ENCODE measurements at places on chromosomes 1 and 21.

GRCh38 chr1:107927820-107928219 is 37.2 kb downstream of the VAV3 start:
- no peak for DNase-seq

GRCh38 chr21:45334591-45335081 is 46.9 kb upstream of the POFUT2 start:
- DNase-seq, result no peak

- DNase-seq, result no peak
Observed at GRCh38 chr1:160346958-160347357, 3.8 kb downstream of the NCSTN start.

DNA sequence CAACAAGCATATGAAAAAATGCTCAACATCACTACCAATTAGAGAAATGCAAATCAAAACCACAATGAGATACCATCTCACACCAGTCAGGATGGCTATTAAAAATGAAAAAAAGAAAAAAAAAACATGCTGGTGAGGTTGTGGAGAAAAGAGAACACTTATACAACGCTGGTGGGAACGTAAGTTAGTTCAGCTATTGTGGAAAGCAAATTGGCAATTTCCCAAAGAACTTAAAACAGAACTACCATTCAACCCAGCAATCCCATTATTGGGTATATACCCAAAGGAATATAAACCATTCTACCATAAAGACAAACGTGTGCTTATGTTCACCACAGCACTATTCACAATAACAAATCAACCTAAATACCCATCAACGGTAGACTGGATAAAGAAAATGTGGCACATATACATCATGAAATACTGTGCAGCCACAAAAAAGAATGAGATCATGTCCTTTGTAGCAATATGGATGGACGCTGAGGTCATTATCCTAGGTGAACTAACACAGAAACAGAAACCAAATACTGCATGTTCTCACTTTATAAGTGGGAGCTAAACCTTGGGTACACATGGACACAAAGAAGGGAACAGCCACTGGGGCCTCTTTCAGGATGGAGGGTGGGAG is 49.5 kb downstream of the LYST start:
- no peak for DNase-seq

DNA sequence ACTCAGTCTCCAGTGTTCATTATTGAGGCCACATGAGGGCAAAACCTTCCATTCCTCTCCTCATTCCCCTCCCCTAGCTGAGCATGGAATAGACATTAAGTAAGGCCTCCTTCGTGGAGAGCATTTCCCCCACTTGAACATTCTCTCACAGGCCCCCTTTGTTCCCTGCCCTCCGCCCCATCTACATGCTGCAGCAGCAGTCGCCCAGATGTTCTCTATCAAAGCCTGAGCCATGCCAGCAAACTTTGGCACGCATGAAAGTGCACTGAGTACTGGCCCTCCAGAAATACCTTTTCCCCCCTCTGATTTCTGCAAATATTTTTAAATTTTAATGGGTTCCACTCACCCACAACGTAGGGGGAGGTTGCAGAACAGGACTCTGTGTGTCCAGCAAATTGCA is 20.9 kb upstream of the GORAB start:
- no peak for DNase-seq

GRCh38 chr1:236524895-236525184 is 1.1 kb downstream of the LGALS8 start:
- DNase-seq, result no peak

GRCh38 chr1:172429331-172430127 is 9.0 kb downstream of the C1orf105 start:
- no peak for DNase-seq

GRCh38 chr21:17585875-17586450 is 26.7 kb downstream of the BTG3 start:
- no peak for DNase-seq

DNA sequence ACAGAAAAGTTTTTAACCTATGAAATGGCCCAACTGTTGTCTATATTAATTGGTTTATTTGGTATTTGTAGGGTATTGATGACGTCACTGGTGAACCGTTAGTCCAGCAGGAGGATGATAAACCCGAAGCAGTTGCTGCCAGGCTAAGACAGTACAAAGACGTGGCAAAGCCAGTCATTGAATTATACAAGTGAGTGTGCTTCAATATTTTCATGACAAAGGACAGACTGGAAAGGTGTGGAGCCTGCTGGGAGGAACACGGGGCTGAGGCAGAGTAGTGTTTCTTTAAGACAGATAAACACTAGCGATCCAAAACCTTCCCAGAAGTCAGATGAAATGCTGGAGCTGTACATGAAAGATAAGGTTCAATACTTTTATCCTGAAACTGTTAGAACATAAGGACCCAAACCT is 76.7 kb downstream of the AK4 start:
- DNase-seq, result no peak
